ENCODE measurements at places on chromosomes 16 and 17.

- no peak for DNase-seq
These were observed 96.5 kb downstream of the SDK2 start for GRCh38 chr17:73547790-73548189.

GRCh38 chr17:42407289-42407836 is 15.7 kb downstream of the CAVIN1 start:
- DNase-seq = peak; percentile 92

GRCh38 chr16:46715769-46716305 is 26.4 kb downstream of the ORC6 start:
- no peak for DNase-seq

DNA sequence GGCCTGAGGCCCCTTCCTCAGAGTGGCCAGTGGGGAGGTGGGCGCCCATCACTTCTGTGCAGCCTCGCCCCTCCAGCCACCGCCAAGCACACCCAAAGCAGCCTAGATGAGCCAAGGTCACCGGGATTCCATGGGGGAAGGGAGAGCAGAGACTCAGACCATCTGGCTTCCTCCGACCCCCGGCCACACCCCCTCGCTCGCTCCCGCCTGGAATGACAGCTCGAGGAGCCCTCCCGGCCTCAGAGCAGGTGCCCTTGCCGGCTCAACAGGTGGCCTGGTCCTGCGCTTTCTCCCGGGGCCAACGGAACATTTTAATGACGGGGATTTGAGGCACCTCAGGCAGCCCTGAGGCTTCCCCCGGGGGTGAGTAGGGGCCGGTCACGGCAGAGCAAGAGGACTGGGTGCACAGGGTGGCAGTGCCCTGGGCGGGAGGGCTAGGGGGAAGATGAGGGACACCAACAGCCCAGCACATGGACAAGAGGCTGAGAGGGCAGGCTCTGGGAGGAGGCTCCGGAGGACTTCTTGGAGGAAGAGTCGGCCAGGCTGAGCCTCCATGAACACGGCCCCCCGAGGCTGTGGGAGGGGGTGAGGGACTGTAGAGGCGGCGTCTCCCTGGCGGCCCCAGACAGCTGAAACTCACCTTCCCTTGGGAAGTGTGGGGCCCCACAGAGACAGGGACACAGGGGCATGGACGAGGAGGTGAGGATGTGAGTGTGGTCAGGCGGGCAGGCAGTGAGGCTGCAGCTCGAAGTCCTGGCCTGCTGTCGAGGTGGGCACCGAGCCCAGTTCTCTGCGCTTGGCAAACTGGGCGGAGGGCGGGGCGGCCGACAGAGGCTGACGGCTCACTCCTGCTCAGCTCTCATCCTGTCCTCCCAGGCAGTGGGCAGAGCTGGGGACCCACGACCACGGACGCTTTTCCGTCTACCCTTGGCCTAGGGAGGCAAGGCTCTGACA is 12.5 kb upstream of the C1QTNF8 start:
- DNase-seq = no peak

- DNase-seq = no peak
These were observed 35.1 kb downstream of the ZFPM1 start for GRCh38 chr16:88487920-88488851.

DNA sequence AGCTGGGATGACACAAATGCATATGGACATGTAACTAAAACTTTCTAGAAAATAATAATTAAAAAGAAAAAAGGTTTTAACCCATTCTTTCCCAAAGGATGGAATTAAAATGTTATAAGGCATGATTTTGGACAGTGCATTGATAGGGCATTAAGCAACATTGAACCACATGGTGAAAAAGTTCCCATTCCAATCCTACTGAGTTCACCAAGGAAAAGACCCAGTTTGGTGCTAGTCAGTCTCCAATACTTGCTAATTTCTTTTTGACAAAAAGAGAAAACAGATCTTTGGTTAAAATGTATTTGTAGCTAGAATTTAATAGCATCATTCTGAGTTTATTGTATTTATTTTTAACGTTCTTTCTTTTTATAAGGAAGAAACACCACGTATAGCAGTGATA is 28.1 kb downstream of the EMP2 start:
- DNase-seq = no peak

GRCh38 chr17:76943781-76944213 is 75.6 kb downstream of the MGAT5B start:
- no peak for DNase-seq

DNA sequence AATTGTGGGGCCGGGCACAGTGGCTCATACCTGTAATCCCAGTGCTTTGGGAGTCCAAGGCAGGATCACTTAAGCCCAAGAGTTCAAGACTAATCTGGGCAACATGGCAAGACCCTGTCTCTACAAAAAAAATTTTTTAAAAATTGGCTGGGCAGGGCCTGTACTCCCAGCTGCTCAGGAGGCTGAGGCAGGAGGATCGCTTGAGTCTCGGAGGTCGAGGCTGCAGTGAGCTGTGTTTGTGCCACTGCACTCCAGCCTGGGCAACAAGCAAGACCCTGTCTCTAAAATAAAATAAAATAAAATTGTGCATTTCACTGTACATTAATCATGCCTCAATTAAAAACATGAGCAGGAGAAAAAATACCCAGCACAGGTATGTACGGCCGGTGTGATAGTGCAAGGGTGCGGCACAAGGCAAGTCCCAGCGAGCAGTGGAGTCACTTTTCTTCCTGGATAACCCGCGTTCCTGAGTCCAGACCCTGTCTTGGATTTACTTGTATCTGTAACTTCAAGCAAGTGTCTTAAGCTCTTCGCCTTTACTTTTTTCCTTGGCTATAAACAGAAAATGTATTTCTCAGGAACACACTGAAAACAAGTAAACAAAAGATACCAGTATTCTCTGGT is 11.4 kb downstream of the ZDHHC7 start:
- DNase-seq = peak; percentile 88

- no peak for DNase-seq
These were observed 112.5 kb upstream of the CDH13 start for GRCh38 chr16:82514262-82514661.

GRCh38 chr16:12256921-12257320 is 280.4 kb downstream of the SNX29 start:
- DNase-seq = peak; percentile 30

GRCh38 chr17:18968345-18968744 is 16.4 kb downstream of the SLC5A10 start:
- no peak for DNase-seq

DNA sequence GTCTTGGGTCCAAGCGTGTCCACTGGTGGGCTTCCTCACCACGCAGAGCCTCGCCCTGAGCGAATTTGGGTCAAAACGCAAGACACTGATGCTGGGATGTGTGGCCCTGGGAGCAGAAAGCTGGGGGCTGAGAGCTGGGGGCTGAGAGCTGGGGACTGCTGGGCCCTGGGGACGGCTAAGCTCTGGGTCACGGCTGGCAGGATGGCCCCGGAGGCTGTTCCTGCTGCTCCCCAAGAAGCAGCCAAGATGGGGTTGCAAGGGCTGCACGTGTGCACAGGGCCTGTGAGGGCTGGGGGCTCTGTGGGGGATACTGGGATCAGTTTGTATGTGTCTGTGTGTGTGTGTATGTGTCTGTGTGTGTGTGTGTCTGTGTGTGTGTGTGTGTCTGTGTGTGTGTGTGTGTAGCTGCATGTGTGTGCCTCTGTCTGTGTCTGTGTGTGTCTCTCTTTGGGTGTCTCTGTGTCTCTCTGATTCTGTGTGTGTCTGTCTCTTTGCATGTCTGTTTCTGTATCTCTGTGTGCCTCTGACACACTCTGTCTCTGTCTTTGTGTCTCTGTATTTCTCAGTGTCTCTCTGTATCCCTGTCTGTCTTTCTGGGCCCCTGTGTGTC is 38.2 kb upstream of the CIBAR2 start:
- no peak for DNase-seq

GRCh38 chr16:75714661-75715060 is 11.6 kb downstream of the CPHXL start:
- DNase-seq = no peak

GRCh38 chr17:21525464-21526130 is 149.4 kb downstream of the KCNJ12 start:
- peak; percentile 29 for DNase-seq

- DNase-seq = no peak
These were observed 13.5 kb upstream of the PRKAR1A start for GRCh38 chr17:68498479-68499326.

GRCh38 chr17:74547736-74548135 is 1.8 kb upstream of the CD300C start:
- no peak for DNase-seq

- no peak for DNase-seq
These were observed 15.2 kb downstream of the EMP2 start for GRCh38 chr16:10565167-10565566.

DNA sequence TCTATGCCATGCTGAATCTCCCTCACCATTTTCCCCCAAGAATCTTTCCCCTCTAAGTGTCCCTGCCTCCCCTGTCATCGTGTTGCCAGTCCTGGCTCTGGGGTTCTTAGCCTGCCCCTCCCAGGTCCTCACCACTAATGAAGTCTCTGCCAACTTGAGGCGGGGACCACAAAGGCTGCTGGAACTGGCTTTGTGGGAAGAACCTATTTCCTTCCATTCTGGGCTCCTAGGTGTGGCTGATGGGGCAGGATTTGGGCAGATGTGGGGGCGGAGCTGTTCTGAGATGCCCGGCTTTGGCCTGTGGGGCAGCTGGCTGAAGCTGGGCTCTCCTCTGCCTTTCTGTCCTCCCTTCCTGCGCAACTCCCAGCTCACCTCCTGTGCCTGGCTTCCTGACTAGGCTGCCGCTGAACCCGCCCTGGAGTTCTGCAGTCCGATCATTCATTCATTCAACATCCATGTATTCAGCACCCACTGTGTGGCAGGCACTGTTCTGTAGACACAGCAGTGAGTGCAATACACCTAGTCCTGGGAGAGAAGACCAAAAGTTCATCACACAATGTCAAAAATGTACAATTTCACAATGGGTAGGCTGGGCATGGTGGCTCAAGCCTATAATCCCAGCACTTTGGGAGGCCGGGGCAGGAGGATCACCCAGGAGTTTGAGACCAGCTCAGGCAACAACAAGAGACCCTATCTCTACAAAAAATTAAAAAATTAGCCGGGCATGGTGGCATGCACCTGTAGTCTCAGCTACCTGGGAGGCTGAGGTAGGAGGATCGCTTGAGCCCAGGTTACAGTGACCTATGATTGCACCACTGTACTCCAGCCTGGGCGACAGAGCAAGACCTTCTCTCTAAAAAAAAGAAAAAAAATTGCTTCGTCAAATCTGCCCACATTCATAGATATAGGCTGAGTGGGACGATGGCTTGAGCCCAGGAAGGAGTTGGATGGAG is 1.9 kb upstream of the SNN start:
- DNase-seq = no peak

- DNase-seq = no peak
These were observed 50.1 kb downstream of the XPO6 start for GRCh38 chr16:28161626-28162025.

DNA sequence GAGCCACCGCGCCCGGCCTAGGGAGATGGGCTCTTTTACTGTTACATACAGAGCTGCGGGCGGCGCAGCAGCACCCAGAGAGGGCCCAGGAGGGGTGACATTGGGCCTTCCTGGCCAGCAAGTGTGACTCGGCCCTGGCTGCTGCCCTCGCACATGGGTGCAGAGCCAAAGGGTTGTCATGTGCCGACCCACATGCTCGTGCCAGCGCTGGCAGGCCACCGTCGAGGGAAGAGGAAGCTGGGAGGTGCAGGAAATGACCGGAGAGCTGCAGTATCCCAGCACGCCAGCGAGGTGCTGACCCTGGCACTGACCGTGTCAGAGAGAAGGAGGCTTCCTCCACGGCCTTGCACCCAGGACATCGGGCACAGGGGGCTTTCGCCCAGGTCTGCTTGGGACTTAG is 8.0 kb downstream of the ENDOV start:
- DNase-seq = no peak

DNA sequence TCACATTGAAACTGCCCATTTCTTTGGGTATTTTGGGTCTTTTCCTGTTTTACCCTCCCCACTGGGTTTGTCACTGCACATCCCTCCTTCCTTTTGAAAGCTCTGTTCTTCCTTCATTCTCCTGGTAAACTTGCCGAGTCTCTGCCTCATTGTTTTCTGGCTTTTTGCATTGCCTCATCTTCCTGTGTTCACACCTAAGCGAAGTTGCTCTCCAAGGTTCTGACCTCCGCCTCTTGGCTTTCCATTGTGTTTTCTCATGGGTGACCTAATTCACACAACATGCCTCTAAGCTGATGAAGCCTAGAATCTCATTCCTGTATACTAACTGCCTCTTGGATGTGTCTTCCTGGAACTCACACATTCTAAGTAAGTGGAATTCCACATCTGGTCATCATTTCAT is 1096.1 kb upstream of the EEF2KMT start:
- peak; percentile 45 for DNase-seq

DNA sequence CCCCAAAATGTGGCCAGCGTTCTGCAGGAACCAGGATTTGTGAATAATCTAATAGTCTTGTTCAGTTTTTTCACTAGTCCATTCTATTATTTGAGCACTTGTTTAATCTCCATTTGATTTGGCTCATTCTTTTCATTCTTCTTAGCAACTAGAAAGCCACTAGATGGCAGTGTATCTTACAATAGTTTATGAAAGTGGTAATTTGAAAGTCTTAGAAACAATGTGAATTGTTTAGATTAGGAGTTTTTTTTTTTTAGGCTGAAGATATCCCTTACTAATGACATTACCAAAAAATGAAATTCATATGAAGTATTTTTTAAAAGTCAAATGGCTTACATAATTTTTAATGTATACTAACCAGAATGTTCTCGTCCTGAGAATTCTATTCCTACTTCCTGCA is 6.7 kb downstream of the ERI2 start:
- DNase-seq = peak; percentile 39

DNA sequence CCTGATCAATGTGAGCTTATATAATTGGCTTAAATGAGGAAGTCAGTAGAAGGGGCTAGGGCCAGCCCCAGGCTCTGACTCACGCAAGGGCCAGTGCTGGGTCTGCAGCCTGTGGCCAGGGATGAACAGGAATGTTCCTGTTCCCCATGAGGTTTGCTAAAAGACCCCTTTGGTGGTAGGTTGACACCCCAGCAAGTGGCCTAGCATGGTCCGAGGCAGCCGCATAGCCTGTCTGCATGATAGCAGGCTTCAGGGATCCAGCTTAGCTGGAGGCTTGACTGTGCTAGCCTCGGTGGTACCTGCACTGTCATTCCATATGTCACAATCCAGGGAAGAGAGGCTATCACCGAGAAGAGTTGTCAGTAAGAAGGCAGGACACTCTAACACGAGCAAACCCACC is 23.5 kb downstream of the TRIM25 start:
- no peak for DNase-seq
